ENCODE measurements at places on chromosomes 4 and X. TPM values are rescaled to one million over a fixed set of nuclear protein-coding genes. Genes with fewer than 3 reads are reported as not detected.

DNA sequence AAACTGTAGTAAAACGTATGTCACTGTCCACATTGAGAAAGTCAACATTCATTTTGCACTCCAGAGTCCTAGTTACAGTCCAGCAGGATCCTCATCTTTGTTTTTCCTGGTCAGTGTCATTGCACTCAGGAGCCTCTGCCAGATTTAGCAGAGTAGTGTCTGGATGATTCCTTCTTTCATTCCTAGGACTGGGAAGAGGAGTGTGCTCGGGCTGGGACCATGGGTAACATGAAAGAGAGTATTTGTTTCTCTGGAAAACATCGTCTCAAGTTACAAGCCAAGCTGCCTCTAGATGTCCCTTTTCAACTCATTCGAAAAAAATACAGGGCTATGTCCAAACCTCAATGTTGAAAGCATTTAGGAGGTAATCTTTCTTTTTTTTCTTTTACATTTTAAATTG, 69.9 kb upstream of the TNIP3 start:
- DNase-seq = no peak
- no peaks in the 10 kb centered on the region for H3K36me3 ChIP-seq
- no peaks in the 10 kb centered on the region for H3K27me3 ChIP-seq
- no peak overlapping the region for H3K27ac ChIP-seq
- H3K4me3 ChIP-seq = no peak overlapping the region

The MAGEC2 gene
- not detected for total RNA-seq

The NWD2 gene
- total RNA-seq = 0.28 TPM

- H3K4me3 ChIP-seq = no peak overlapping the region
- DNase-seq = no peak
- H3K27me3 ChIP-seq = peaks cover 4% of the 10 kb centered on the region
- no peak overlapping the region for H3K27ac ChIP-seq
- H3K4me1 ChIP-seq = no peaks in the 10 kb centered on the region
These were observed 230.8 kb downstream of the SHOX start for GRCh38 chrX:861340-861890.

The BTC gene
- 67.0 TPM for total RNA-seq

DNA sequence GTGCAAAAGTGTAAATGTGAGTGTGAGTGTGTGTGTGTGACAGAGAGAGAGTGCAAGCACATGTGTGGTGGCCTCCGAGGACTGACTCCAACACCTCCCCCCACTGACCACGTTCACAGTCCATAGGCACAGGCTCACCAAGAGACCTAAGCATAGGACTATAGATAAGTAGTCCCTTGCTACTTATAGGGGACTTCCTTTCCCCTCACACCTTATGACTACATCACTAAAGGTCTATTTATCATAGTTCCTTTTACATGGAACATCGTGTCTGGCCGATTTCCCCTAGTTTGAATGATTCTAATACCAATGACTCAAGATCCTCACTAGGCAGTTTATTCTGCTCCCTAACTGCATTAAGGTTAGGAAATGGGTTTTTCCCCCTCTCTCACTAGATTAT, 17.8 kb downstream of the FRMPD3 start:
- no peaks in the 10 kb centered on the region for H3K36me3 ChIP-seq
- H3K27ac ChIP-seq = no peak overlapping the region
- no peaks in the 10 kb centered on the region for H3K27me3 ChIP-seq
- H3K4me3 ChIP-seq = no peak overlapping the region
- no peaks in the 10 kb centered on the region for H3K4me1 ChIP-seq
- no peak for DNase-seq

The SFRP2 gene
- 20.2 TPM for total RNA-seq

DNA sequence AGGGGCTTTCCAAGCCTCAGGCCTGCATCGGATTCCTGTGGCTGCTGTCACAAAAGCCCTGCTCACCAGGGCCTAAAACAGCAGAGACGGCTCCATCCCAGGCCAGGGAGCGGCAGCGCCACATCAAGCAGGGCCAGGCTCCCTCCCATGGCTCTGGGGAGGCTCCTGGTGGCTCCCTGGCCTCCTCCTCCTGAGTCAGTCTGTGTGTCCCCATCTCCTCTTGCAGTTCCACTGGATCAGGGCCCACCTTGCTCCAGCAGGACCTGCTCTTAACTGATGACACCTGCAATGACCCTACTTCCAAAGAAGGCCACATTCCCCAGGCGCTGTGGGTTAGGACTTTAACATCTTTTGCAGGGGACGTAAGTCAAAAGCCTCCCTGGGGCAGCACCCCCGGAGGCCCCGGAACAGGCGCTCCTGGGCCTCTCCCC, 51.9 kb downstream of the CPZ start:
- H3K27ac ChIP-seq = no peak overlapping the region
- no peaks in the 10 kb centered on the region for H3K27me3 ChIP-seq
- DNase-seq = peak; percentile 33
- H3K36me3 ChIP-seq = no peaks in the 10 kb centered on the region

- no peaks in the 10 kb centered on the region for H3K4me1 ChIP-seq
- H3K27ac ChIP-seq = no peak overlapping the region
- H3K27me3 ChIP-seq = no peaks in the 10 kb centered on the region
- no peak overlapping the region for H3K4me3 ChIP-seq
- no peaks in the 10 kb centered on the region for H3K36me3 ChIP-seq
- no peak for DNase-seq
These were observed 605.2 kb upstream of the NR3C2 start for GRCh38 chr4:149047368-149047767.

DNA sequence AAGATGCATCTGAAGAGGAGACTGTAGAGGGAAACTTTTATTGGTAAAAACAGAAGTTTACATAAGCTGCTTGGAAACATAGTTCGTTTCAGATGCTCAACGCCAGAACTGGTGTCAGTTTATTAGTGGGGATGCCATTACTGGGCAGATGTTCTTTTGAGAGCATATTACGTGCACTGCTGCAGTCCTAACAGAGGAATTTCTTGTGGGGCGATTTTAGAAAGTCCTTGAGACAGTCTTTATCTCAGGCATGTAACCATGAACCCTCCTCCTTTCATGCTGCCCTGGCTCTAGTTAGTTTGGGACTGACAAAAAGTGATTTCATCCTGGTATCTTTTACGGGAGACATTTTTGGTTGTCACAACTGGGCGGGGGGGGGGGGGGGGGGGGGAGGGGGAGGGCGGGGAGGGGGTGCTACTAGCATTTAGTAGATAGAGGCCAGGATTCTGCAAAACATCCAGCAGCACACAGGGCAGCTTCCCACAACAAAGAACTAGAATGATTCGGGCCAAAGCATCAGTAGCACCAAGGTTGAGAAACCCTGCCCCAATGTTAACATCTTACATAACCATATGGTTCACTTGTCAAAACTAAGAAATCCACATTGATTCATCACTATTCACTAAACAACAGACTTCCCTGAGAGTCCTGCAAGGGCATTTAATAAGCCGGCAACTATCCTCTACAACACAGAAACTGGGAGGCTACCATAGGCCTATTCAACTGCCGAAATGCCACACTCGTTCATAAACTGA, 118.6 kb upstream of the FTHL17 start:
- no peak for DNase-seq
- no peaks in the 10 kb centered on the region for H3K36me3 ChIP-seq

The CXCL3 gene
- not detected for total RNA-seq

DNA sequence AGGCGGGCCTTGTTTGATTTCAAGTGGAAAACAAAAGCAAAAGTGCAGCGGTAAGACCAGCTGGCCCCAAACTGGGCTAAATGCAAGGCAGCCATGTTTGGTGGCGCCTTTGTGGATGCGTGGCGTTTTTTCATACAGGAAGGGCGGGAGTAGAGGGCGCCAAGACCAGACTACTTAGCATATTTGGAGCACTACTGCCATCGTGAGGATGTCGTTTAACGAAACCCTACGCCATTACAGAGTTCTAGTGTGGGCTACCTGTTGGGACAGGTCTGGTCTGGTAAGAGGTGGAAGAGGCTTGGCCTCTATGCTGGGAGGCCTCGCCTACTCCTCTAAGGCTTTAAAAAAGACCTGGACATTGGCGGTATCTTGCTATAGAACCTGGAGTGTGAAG, 230.7 kb upstream of the STK26 start:
- no peaks in the 10 kb centered on the region for H3K27me3 ChIP-seq
- no peaks in the 10 kb centered on the region for H3K4me1 ChIP-seq
- peak; percentile 96 for DNase-seq
- peak overlapping the region; percentile 16 for H3K4me3 ChIP-seq

- no peaks in the 10 kb centered on the region for H3K27me3 ChIP-seq
- no peaks in the 10 kb centered on the region for H3K36me3 ChIP-seq
- no peak overlapping the region for H3K4me3 ChIP-seq
These were observed 72.5 kb downstream of the RAPGEF2 start for GRCh38 chr4:159175085-159175988.

DNA sequence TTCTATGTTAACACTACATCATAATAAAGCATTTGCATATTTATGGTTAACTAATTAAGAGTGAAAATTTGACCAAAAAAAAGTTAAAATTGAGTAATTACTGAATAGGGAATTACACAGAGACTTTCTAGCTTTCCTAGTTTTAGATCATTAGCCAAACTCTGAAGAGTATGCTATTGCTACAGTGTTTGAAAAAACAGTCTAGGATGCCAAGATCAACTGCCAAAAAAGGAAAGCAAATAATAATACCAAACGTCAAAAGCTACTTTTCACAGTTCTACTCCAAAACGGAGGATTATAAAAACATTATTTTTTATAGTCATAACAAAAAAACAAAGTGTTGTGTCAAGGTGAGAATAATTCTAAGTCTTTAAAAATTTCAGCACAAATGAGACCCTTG, 359.8 kb upstream of the CTSO start:
- no peaks in the 10 kb centered on the region for H3K36me3 ChIP-seq
- H3K27ac ChIP-seq = no peak overlapping the region
- peaks cover 15% of the 10 kb centered on the region for H3K4me1 ChIP-seq
- no peak overlapping the region for H3K4me3 ChIP-seq
- no peak for DNase-seq

The BEX4 gene
- total RNA-seq = 47.1 TPM

GRCh38 chrX:30806187-30806728, 82.8 kb downstream of the TAB3 start:
- H3K27ac ChIP-seq = no peak overlapping the region
- no peaks in the 10 kb centered on the region for H3K4me1 ChIP-seq
- no peak for DNase-seq

DNA sequence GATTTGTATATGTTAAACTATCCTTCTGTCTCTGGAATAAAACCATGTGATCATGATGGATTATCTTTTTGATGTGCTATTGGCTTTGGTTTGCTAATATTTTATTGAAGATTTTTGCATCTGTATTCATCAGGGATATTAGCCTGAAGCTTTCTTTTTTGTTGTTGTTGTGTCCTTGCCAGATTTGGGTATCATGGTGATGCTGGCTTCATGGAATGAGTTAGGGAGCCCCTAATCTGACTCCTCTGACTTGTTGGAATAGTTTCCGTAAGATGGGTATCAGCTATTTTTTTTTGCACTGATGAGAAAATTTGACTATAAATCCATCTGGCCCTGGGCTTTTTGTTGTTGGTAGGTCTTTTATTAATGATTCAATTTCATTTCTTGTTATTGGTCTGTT, 45.7 kb downstream of the ATP10D start:
- no peak overlapping the region for H3K4me3 ChIP-seq
- peak overlapping the region; percentile 57 for H3K27ac ChIP-seq
- peaks cover 22% of the 10 kb centered on the region for H3K4me1 ChIP-seq
- H3K36me3 ChIP-seq = no peaks in the 10 kb centered on the region
- H3K27me3 ChIP-seq = no peaks in the 10 kb centered on the region

The FBXO8 gene
- 66.5 TPM for total RNA-seq

- H3K27me3 ChIP-seq = no peaks in the 10 kb centered on the region
- H3K4me3 ChIP-seq = no peak overlapping the region
- no peak overlapping the region for H3K27ac ChIP-seq
- H3K4me1 ChIP-seq = no peaks in the 10 kb centered on the region
These were observed 262.8 kb upstream of the VCX start for GRCh38 chrX:7580127-7580526.

The ARMCX1 gene
- total RNA-seq = 63.1 TPM

The AFF2 gene
- total RNA-seq = 1.1 TPM

GRCh38 chr4:134215620-134216344, 14.2 kb upstream of the PABPC4L start:
- H3K4me1 ChIP-seq = peaks cover 8% of the 10 kb centered on the region
- H3K27me3 ChIP-seq = no peaks in the 10 kb centered on the region
- H3K27ac ChIP-seq = no peak overlapping the region
- DNase-seq = no peak
- H3K4me3 ChIP-seq = no peak overlapping the region
- H3K36me3 ChIP-seq = no peaks in the 10 kb centered on the region
